ENCODE measurements at places on chromosomes 6 and 20.

DNA sequence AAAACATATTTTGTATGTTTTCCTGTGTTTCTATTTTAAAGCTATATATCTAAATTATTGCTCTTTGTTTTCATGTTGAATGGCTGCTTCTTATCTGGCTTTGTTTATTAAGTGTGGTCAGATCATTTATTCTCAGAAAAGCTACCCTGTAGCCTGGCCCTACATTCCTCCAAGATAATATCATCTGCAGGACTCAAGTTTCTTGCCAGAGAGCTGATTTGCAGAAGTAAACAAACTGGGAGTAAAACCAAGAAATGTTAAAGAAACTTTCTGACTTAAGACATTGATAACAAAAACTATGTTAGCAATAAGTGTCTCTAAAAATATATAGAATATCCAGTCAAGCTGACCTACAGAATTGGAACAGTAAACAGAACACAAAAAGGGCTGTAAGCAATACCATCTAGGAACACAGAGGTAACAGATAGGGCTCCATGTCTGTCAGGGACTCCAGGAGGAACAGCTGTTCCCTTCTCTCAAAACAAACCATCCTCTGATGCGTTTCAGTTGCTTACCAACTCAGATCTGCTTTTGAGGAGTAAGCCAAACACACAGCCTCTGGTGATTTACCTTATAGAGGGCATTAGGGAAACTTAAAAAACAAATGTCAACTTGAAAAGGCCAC, 17.5 kb upstream of the CEP85L start:
- DNase-seq, result no peak

GRCh38 chr20:49276161-49276960, 1.5 kb downstream of the ZNFX1 start:
- DNase-seq, result peak; percentile 33

DNA sequence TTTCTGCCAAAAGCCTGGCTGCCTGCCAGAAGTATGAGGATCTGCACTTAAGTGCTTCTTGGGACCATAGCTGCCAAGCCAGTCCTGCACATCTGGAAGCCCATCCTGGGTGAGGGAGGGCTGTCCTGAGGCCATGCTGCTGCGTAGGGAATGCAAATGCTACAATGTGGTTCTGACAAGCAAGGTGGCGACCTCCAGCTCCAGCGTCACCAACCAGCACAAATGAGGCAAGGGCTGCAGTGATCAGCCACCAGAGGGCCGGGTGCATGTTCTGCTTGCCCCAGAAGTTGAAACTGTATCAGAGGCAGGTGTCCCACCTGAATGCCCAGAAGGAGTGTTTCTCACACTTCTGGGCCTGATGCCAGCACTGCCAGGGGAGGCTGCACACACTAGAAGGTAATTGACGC, 99.1 kb upstream of the KCNQ5 start:
- no peak for DNase-seq

DNA sequence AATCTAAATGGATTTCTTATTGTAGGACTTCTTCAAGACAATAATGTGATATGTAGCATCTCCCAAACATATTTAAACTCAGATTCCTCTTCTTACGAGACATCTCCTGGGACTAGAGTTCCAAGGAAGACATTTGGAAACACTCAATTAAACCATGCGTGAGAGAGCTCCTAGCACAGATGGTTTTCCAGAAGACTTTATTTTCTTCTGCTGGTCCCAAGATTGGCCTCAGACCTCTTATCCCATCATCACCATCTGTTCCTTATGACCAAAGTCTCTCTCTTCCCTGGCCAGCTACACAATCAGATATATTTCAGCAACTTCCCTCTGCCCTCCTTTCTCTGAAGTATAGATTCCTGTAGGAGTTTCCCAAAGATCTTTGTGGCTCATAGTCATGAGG, 93.2 kb upstream of the JARID2 start:
- DNase-seq, result no peak

GRCh38 chr20:33474097-33474873, 15.6 kb upstream of the CBFA2T2 start:
- no peak for DNase-seq

Measured in activated T-helper 9 cell treated with anti-CD3 and anti-CD28 coated beads, Interleukin-2, amount 50 U/mL, for 16 hours (primary cell).